Caco-2 (cell line): ENCODE measurements at places on chromosomes 3 and 15.

- no peak for DNase-seq
Measured at GRCh38 chr3:51819709-51820406, 40.8 kb upstream of the IQCF6 start.

- DNase-seq = no peak
Measured at GRCh38 chr3:13780432-13781176, 99.3 kb downstream of the WNT7A start.

DNA sequence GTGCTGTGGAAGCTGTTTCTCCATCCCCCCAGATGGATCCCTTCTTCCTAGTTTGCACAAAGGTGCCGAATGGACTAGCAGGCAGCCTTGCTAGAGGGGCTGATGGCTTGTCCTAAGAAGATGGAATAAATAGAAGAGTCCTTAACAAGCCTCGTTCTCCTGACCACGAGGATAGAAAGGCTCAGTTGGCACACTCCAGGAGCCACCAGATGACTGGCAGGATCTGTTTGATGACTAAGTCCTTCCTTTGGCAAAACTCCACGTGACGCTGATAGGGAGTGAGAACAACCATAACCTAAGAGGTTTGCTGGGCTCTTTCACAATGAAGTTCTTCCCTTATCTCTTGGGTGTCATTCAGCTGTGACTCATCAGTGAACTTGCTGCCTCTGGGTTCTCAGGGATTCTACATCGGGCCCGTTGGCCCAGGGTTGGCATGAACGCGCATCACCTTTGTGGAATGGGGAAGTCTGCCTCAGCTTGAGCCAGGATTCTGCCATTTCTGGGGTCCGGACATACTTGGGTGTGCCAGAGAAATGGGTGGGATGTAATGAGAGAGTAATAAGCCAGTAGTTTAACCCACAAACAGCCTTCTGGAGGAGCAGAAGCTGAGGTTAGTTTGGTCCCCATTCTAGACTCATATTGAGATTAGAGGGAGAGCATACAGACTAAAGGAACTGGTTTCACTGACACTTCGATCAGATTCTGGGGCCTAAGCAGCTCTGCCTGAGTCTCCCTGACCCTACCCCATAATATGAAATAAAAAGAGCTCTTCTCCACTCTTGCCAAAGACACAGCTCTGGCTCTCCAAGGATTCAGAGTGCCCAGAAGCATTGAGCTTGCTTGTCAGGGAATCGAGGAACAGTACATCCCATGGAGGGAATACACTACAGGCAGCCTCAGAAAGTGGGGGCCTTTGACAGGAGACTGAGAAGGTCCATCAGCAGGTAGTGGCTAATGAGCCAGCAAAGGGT, 2.0 kb upstream of the MELTF start:
- DNase-seq = peak; percentile 75

- no peak for DNase-seq
Measured at GRCh38 chr15:92612891-92613290, 42.7 kb downstream of the FAM174B start.

GRCh38 chr3:52771702-52772101, 962 bp upstream of the NEK4 start:
- DNase-seq = no peak

GRCh38 chr3:64357481-64357880, 132.2 kb upstream of the PRICKLE2 start:
- DNase-seq = no peak

- no peak for DNase-seq
Measured at GRCh38 chr15:78879517-78880241, 7.0 kb downstream of the MORF4L1 start.

DNA sequence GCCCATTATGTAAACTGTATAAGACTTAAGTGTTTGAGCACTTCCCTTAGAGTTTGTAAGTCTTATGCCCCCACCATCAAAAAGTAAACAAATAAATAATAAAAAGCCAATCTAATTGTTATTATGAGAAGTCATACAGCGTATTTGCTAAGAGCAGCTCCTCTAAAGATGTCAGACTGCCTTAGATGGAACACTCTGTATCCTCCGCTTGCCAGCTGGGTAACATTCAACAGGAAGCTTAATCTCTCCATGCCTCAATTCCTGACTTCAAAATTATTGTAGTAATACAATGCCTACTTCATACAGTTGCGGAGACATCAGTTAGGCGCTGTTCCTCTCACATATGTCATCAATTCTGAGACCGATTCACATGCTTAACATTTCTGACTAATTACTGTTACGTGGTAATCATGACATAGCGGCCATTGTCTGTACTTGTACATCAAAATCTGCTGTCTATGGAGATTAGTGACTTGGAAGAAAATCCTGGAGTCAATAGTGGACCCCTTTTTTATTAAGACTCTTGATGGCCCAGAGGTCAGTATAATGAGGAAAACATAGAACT, 417.7 kb downstream of the LPP start:
- DNase-seq = no peak

DNA sequence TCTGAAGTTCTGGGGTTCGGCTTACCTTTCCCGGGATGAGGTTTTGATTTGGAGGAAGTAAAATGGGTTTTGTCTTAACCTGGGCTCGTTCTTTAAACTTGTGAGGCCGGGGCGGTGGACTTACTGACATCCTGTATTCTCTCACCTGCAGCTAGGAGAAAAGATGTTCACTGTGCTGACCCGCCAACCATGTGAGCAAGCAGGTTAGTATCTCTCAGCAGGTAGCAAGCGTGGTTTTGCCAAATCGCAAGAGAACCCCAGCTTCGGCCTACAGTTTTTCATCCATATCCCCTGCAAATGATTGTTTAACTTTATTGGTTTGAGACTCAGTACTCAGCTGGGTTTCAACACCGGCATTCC, 891 bp downstream of the ENTPD3 start:
- no peak for DNase-seq

DNA sequence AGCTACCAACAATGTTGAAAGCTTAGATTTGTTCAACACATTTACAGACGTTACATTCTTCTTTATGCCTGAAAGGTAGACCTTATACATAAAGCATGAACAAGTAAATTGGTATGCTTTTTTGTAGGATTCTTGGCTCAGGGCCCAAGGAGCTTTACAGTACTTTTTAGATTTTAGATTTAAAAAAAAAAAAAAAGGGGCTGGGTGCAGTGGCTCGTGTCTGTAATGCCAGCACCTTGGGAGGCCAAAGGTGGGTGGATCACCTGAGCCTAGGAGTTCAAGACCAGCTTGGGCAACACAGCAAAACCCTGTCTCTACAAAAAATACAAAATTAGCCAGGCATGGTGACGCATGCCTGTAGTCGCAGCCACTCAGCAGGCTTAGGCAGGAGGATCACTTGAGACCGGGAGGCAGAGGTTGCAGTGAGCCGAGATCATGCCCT, 39.7 kb downstream of the MEF2A start:
- no peak for DNase-seq

GRCh38 chr15:47397655-47398054, 319.6 kb upstream of the SEMA6D start:
- no peak for DNase-seq

DNA sequence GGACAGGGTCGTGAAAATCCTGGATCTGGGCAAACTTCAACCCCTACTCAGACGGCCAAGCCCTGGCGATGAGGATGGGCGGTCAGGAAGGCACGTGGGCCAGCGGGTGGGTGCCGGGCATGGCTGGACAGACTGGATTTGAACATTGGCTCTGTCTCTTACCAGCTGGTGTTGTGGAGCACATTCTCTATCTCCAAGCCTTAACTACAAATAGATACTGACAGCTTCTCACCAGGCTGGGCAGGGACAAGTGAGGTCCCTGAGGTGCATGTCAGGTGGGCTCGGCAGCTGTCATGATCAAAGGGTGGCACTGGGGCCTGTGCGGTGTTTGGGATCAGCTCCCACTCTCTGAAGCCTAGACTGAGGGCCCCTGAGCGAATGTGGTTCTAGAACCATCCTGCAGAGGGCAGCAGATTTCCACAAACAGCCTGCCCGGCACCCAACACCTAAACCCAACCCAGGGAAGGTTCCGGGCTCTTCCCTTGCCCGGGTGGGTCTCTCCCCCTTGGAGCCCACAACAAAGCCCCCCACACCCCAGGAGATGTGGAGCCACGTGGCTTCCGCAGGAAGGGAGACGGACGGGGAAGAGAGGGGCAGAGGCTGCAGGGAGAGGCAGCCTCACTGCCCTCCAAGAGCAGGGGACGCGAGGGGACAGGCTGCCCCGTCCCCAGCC, 58.4 kb downstream of the RGMA start:
- DNase-seq = peak; percentile 74

- no peak for DNase-seq
Measured at GRCh38 chr3:123281406-123281805, 79.7 kb downstream of the SEC22A start.

DNA sequence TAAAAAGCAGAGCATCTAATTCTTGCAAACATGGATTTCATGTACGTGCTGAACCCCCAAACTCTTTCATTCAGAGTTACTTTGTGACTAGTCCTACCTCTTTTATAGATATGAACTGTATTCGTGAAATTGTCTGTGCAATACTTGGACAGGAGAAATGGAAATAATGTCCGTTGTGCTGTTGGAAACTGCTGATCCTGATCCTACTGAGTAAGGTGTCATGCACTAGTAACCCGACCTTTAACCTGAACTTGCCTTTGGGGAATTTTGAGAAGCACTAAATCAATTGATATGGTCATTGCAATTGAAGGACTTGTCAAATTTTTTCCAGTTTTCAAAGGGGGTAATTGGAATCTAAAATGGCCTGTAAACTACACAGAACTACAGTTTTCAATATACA, 856.4 kb downstream of the ROBO1 start:
- no peak for DNase-seq

DNA sequence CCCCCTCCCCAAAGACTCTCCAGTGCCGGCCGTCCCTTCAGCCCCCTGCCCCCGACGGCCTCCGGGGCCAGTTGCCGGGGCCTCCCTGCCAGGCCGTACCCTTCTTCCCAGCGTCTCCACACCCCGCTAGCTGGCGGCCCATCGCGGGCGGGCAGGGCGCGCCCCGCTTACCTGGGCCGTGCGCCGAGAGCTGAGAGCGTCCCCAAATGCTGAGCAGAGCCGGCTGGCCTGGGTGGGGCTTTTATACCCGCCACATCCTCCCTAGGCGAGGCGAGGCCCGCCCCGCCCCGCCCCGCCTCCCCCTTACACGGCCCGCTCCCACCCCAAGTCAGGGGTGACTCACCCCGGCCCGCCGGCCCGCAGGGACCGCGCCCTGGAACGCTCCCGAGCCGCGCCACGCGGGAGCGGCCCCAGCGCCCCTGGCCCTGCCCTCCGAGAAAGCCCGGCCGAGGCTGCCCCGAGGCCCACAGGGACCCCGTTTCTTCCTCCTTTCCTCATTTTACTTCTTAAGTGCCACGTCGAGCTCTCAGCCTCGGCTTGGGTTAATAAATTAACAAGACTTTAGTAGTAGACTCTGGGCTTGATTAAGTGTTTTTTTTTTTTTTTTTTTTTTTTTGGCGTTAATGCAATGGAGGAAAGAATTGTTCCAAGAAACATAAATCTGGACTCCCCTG, at the start of gene ANXA2:
ANXA2 (minus strand) TSS at position 215 of the 674 bp plus-strand sequence. CDS start 11,911 bp downstream, outside the sequence.
- DNase-seq = peak; percentile 89

DNA sequence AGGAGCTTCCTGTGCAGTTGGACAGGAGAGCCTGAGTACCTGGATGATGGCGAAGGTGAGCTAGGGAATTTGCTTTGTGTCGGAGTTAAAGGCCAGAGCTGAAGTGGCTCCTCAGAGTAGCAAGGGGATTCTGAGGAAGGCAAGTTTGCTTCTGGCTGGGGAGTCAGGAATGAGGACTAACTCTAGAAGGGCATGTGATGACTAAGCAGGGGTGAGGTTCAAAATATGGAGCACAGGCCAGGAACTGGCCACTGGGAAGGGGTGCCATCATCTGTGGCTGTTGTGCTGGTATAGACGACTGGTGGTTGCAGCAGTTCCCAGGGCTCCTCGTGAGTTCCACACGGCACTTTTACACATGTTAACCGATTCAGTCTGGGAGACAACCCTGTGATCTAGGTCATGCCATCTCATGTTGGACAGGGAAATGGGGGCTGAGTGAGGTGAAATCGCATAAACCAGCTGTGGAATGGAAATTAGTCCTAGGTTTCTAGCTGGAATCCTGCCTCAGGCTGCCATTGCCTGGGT, 100.8 kb downstream of the EEFSEC start:
- DNase-seq = no peak

GRCh38 chr3:32961189-32961715, 9.8 kb downstream of the CCR4 start:
- no peak for DNase-seq

DNA sequence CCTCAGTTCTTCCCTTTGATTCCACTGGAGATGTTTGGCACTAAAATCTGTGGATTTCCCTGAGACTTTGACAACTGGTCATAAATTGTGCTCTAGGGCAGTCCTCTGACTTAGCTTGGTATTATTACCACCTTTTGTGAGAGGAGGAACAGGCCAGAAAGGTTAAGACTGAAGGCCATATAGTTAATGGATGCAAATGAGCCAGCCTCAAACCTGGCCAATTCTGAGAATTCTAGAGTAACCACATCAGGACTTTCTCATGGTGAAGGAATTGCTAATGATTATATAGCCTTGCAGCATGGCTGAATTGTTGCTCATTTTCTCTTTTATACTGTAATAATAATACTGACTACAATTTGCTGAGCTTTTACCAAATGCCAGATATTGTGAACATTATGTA, 162.5 kb downstream of the CADPS start:
- no peak for DNase-seq

GRCh38 chr3:195583831-195584542, at the start of gene APOD:
APOD (minus strand) TSS chr3:195583940; CDS start chr3:195579461, 4,479 bp downstream.
- peak; percentile 55 for DNase-seq
